Endothelial cell of umbilical vein (primary cell): ENCODE measurements at places on chromosomes 7 and 10. TPM values are rescaled to one million over a fixed set of nuclear protein-coding genes. Genes with fewer than 3 reads are reported as not detected.

DNA sequence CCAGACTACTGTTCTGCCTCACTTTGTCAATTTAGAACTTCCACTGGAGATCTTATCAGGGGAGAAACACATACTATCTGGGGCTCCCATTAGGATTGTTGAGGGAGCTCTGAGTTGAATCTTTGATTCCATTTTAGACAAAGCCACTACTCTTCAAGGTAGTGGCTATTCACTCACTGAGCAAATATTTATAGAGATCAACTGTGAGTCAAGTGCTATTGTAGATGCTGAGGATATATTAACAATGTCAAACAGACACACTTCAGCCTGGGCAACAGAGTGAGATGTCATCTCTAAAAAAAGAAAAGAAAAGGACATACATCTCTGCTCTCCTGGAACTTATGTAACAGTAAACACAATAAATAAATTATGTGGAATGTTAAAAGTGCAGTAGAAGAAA lies 315.3 kb downstream of the PTEN start:
- DNase-seq, result no peak
- H3K4me1 ChIP-seq, result no peaks in the 10 kb centered on the region
- H3K27me3 ChIP-seq, result no peaks in the 10 kb centered on the region
- no peak overlapping the region for H3K4me3 ChIP-seq
- H3K27ac ChIP-seq, result no peak overlapping the region
- no peaks in the 10 kb centered on the region for H3K36me3 ChIP-seq

The TRIM50 gene
- not detected in 2 replicates for total RNA-seq

DNA sequence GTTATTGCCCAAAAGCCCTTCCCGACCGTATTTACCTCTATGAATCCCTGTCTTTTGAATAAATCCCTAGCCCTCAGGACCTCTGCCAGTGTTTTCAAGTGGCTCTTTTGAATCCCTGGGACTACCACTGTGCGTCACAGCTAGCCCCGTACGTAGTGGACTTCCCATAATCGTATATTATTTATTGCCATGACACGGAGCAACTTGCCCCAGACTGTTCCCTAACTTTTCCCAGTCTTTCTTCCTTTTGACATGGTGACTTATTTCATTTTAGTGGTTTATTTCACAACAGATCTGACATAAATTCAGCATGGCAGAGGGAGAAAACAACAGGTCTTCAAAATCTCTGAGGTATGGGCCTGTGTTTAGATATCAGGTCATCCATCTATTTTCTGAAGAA lies 318.6 kb upstream of the KLF6 start:
- no peaks in the 10 kb centered on the region for H3K36me3 ChIP-seq
- H3K27me3 ChIP-seq, result no peaks in the 10 kb centered on the region
- H3K27ac ChIP-seq, result no peak overlapping the region

DNA sequence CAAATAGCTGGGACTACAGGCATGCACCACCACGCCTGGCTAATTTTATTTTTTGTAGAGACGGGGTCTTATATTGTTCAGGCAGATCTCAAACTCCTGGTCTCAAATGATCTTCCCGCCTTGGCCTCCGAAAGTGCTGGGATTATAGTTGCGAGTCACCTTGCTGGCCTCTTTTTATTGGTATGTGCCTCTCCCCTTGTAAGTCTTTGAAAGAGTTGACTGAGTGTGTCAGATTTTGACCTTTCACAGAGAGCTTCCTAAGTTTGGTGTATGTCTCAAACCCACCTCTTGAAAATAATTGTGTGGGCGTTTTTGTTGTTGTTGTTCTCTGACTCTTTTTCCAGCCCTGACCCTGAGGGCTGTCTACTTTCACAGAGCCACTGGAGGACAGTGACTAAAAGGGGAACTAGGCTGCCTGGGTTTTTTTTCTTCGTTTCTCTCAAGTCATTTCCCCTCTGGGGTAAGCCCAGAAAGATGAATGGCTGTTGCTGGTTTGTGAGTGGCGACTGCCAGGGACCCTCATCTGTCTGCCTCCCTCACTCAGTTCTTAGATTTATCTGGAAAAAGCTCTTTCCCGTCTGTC lies 262.8 kb downstream of the ZEB1 start:
- H3K27me3 ChIP-seq, result peaks cover 2% of the 10 kb centered on the region
- H3K36me3 ChIP-seq, result no peaks in the 10 kb centered on the region
- H3K4me1 ChIP-seq, result peaks cover 9% of the 10 kb centered on the region
- H3K4me3 ChIP-seq, result no peak overlapping the region
- no peak overlapping the region for H3K27ac ChIP-seq

- no peaks in the 10 kb centered on the region for H3K27me3 ChIP-seq
- no peak for DNase-seq
- H3K36me3 ChIP-seq, result no peaks in the 10 kb centered on the region
- no peaks in the 10 kb centered on the region for H3K4me1 ChIP-seq
- no peak overlapping the region for H3K27ac ChIP-seq
- no peak overlapping the region for H3K4me3 ChIP-seq
Observed at GRCh38 chr10:130994191-130994590, 317.3 kb downstream of the TCERG1L start.

DNA sequence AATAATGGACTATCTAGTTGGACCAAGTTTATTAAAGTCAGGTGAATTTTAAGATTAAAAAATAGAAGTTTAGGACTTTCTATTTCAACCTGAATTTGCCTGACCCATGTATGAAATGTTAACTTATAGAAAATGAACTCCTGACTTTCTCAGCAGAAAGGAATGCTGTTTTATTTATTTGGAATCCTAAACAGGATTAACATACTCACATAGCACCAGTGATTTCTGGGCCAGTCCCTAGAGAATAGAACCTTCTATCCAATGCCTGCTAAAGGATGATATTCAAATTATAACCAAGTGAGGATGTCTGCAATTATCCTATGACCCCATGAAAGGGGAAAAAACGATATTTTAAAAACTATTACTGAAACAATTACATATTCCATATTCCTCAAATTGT lies 148.8 kb downstream of the CHRM2 start:
- no peaks in the 10 kb centered on the region for H3K36me3 ChIP-seq
- no peak overlapping the region for H3K27ac ChIP-seq
- H3K4me3 ChIP-seq, result no peak overlapping the region
- H3K27me3 ChIP-seq, result no peaks in the 10 kb centered on the region
- no peak for DNase-seq

- H3K36me3 ChIP-seq, result peaks cover 3% of the 10 kb centered on the region
- no peaks in the 10 kb centered on the region for H3K27me3 ChIP-seq
- DNase-seq, result no peak
Observed at GRCh38 chr7:99465421-99465768, 572 bp downstream of the ATP5MF start.

DNA sequence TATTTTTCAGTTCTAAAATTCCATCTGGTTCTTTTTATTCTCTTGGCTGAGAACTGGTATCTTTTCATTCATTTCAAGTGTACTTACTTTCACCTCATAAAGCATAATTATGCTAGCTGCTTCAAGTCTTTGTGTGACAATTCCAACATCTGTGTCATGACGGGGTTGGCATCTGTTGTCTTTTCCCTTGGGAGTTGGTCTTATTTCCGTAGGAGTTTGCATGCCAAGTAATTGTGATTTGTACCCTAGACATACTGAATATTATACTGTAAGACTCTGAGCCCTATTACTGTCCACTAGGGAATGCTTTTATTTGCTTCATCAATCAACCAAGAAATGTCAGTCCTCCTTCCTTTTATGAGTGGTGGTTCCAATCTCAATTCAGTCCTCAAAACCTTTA lies 24.6 kb upstream of the HUS1 start:
- no peak for DNase-seq
- H3K4me1 ChIP-seq, result no peaks in the 10 kb centered on the region
- H3K4me3 ChIP-seq, result no peak overlapping the region
- no peaks in the 10 kb centered on the region for H3K36me3 ChIP-seq
- H3K27ac ChIP-seq, result no peak overlapping the region

DNA sequence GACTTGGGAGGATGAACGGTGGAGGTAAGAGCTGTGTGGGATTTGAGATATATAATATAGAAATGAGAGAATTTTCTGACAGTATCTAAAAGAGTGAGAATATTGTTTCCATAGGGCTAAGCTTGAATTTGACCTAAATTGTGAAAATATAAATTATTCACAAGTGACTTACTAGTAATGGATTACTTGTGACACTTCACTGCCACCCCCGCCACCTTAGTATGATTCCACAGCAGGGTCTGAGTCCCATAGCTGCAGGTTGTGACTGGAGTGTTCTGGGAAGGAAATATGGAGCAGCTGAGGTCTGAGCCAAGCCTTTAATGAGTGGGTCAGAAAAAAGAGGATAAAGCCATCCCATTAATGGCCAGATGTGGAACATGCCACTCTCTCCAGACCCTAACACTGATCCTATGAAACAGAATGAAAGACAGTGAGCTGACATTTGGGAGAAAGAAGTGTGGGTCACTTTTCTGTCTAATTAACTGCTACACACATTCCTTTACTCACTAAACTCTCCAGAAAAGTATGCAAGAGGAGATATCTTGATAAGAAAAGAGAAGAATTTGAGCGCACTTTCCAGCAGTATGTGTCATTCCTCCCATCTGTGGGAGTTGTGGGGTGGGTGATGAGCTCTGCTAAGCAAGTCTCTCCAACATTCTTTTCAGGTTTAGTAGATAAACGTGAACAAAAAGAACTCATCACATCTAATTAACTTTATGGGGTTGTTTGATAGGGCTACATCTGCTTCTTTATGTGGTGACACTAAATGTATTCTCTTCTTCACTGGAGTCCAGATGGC lies 1193.4 kb downstream of the SORCS3 start:
- H3K27me3 ChIP-seq, result no peaks in the 10 kb centered on the region
- DNase-seq, result no peak
- H3K4me3 ChIP-seq, result no peak overlapping the region
- no peaks in the 10 kb centered on the region for H3K4me1 ChIP-seq
- H3K27ac ChIP-seq, result no peak overlapping the region

The TLX1 gene
- total RNA-seq, result not detected in 2 replicates

The CYP2E1 gene
- not detected in 2 replicates for total RNA-seq

DNA sequence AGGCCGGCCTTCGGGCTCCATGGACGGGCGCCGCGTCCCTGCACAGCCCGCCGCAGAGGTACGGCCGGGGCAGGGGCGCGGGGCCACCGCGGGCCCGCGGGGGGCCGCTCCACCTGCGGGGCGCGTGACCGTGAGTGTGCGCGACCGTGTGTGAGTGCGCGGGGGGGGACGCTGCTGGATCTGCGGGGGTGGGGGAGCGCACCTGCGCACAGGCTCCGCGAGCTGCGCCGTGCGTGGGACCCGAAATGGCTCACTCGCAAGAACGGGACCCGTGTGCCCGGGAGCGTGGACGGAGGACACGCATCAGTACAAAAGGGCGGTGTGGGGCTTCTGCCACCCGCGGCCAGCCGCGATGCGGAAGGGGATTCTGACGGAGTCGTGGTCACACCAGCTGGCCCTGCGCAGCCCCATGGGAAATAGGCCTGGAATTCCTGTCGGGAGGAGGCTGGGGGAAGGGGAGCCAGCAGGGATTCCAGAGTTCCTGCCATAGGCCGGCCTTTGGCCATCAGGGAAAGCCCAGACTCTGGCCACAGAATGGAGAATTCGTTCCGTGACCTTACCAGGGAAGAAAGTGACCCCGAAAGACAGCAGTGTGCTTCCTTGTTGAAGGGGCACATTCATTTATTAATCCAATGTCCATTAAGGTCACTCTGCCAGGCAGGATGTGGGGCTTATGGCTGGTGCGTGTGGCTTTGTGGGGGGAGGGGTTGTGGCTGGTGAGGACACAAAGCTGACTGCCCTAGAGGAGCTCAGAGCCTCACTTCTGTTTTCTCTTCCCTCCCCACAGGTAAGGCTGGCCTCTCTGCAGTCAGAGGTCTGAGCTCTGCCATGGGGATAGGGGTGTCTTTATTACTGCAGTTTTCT lies 494 bp downstream of the REPIN1 start:
- peaks cover 18% of the 10 kb centered on the region for H3K4me1 ChIP-seq
- peaks cover 34% of the 10 kb centered on the region for H3K36me3 ChIP-seq
- peak; percentile 78 for DNase-seq
- peak overlapping the region; percentile 57 for H3K27ac ChIP-seq
- no peaks in the 10 kb centered on the region for H3K27me3 ChIP-seq
- peak overlapping the region; percentile 79 for H3K4me3 ChIP-seq

The GALNT17 gene
- not detected in 2 replicates for total RNA-seq

DNA sequence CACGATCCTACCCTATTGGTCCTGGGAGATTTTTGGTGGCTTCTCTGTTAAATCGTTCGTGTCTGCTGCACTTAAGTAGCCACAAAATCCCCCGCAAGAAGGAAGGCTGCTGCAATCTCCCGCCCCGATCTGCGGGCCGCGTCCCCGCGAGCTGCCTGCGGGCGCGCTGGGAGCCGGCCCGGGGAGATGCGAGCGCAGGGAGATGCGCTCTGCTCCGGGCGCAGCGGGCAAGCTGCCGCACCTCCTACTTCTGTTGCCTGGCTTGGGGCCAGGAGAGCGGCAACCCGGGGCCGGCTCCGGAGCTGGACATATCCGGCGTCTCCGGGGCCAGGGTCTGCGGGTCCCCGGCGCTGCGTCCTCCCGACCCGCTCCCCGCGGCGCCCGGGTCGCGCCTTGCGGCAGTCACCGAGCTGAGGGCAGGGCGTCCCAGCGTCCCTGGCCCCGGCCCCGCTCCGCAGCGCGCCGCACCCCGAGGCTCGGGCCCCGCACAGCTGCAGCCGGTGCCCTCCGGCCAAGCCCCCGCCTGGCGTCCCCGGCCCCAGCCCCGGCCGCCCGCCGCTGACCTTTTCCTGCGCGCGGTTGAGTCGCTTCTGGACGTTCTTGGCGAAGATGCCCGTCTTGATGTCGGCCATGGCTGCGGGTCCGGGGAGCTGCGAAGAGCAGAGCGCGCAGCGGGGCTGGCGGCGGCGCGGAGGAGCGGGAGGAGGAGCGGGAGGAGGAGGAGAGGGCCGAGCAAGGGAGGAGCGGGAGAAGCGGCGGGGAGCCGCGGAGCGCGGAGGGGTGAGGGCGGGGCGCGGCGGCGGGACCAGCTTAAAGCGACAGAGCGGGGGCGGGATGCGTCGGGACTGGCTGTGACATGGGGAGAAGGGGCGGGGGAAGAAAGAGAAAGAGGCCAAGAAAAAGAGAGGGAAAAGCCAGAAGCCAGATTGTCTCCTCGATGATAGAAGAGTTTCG lies at the start of gene AMPH:
Gene AMPH (minus strand): TSS at position 654 of the 954 bp plus-strand sequence. CDS start 22 bp downstream, at position 632.
- no peaks in the 10 kb centered on the region for H3K36me3 ChIP-seq
- H3K27me3 ChIP-seq, result peaks cover 5% of the 10 kb centered on the region
- H3K27ac ChIP-seq, result no peak within 1 kb of the TSS
- H3K4me1 ChIP-seq, result peaks cover 12% of the 10 kb centered on the region

DNA sequence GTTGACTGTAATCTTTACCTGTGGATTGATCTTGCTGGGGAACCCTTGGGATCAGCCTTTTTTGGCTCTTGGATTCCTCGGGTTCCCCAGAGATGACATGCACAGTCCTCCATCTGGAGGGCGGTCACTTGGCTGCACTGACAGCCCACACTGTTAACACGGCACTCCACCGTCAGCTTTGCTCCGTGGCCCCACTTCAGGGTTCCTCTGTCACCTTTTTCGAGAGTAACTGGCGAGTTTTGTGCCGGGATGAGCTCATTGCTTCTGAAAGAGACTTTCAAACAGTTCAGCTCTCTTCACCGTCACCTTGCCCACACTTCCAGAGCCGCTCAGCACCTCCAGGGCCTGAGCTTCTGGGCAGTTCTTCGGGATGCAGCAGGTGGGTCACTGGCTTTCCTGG lies 42.4 kb downstream of the PROSER2 start:
- peaks cover 1% of the 10 kb centered on the region for H3K4me1 ChIP-seq
- no peak for DNase-seq
- no peaks in the 10 kb centered on the region for H3K27me3 ChIP-seq
- no peak overlapping the region for H3K4me3 ChIP-seq
- no peak overlapping the region for H3K27ac ChIP-seq
